ENCODE measurements at places on chromosomes 1 and 21.

GRCh38 chr21:35256468-35256988 is 207.4 kb upstream of the RUNX1 start:
- no peak for DNase-seq

GRCh38 chr1:229286099-229286766 is 15.3 kb downstream of the RAB4A start:
- DNase-seq: no peak

GRCh38 chr1:196442366-196442765 is 165.9 kb downstream of the KCNT2 start:
- DNase-seq: no peak

DNA sequence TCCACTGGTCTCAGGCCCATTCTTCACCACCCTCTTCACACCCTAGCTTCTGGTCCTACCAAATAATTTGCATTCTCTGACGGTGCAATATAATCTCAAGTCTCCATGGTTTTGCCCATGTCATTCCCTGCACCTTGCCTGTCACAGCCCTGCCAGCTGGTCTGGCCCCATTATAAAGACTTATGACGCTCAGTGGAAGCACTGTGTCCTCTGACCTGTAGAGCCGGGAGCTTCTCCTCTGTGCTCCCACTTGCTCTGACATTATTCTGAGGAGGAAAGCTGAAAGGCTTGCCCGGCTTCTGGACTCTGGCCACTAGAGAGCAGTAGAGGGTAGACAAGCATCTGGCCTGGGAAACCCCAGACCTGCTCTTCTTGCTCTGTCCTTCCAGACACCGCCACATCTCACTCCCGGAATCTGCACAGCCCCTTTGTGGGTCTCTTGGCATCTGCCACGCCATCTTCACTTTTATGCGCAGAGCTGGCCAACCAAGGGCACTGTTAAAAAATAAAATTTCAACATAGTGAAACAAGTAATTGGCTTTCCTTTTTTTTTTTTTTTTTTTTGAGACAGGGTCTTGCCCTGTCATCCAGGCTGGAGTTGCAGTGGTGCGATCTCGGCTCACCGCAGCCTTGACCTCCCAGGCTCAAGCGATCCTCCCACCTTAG is 44.4 kb downstream of the NENF start:
- DNase-seq: peak; percentile 89

DNA sequence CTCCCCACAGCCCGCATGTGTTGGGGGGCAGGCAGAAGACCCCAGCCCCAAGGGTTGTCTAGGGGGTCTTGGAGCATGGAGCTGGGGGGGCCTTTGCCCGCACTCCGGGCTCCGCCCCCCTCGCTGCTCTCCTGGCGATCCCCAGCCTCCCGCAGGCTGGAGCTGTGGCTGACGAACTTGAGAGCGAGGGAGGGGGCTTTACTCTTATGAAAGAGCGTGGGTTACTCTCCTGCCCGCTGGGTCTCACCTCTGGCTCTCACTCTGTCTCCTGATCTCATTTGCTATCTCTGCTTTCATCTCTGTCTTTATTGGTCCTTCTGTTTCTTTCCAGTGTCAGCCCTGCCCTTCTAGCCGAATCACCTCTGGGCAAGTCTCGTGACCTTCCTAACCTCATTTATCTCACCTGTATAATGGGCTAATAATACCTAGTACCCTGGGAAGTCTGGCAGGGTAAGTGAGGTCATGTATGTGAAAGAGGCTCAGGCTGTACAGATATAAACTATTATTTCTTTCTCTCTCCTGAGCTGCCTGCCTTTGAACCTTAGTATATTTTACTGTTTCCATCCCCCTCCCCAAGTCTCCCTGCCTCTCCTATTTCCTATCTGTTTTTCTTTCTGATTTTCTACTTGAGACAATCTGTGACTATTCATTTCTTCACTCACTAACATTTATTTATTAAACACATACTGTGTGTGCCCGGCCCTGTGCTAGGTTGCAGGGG is 731 bp downstream of the EFNA4 start:
- DNase-seq: peak; percentile 73

GRCh38 chr1:25537153-25537831 is 6.1 kb upstream of the LDLRAP1 start:
- no peak for DNase-seq

Measured in HAP-1 (cell line).